ENCODE measurements at places on chromosomes 16 and 17.

DNA sequence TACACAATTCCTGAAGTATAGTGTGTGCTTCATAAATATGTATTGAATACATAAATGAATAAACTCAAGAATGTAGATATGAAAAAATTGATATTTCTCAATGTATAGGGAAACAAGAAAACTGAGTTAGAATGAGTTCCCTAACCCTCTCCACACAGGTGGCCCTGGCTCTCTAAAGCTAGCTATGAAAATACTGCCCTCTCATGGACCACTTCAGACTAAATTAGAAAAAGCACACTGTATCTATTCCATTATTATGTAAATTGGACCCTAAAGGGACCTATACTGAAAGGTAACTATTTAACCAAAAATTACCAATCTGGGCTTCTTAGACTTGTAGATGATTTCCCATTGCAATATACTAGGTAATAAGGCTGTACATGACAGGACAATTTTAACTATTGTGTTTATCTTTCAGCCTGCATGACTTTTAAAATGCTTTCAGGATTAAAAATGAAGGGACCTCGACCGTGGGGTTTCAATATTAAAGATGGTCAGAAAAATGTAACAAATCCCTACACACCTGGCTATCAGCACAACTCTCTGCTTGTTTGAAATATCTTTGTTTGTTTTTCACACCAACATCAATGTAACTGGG lies 672.5 kb upstream of the KIF2B start:
- no peak for DNase-seq

- DNase-seq: no peak
Observed at GRCh38 chr16:59740858-59741257, 1006.7 kb upstream of the GOT2 start.

DNA sequence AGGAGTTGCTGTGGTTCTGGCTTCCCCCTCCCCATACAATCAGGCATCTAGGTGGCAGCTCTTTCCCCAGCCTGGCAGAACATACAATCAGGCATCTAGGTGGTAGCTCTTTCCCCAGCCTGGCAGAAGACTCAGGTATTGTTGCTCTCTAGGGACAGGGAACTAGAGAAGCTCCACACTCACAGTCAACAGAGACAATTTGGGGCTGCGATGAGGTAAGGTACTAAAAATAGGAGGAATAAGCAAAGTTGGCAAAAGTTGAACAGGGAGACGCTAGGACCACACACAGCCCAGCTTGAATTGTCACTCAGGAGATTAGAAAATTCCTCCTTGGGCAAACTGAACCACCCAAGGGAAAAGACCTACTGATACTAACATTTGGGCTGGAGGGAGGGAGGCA lies 315.5 kb upstream of the CDH5 start:
- DNase-seq: no peak

GRCh38 chr17:6159541-6160231 lies 89.5 kb downstream of the WSCD1 start:
- DNase-seq: peak; percentile 64

DNA sequence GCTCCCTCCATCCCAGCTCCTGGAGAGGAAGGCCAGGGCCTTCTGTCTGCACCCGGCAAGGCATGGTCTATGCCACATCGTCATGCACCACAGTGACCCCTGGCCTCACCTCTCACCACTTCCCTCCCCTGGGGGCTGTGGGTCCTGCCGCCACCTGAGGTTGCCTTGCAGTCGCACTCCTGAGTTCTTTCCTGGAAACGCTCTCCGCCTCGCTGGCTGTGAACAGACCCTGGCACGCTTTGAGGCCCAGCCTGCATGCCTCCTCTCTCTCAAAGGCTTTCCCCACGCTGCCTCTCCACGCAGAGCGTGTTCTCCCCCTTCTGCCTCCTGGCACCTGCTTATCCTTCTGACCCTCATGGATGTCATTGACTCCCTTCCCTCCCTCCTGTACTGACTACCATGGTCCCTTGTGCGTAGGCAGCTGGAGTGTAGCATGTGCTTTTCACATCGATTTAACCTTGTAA lies 45.4 kb downstream of the SEC14L1 start:
- DNase-seq: no peak

- DNase-seq: no peak
Observed at GRCh38 chr16:88482630-88483391, 29.7 kb downstream of the ZFPM1 start.

- no peak for DNase-seq
Observed at GRCh38 chr17:80619535-80620235, 75.0 kb downstream of the RPTOR start.

DNA sequence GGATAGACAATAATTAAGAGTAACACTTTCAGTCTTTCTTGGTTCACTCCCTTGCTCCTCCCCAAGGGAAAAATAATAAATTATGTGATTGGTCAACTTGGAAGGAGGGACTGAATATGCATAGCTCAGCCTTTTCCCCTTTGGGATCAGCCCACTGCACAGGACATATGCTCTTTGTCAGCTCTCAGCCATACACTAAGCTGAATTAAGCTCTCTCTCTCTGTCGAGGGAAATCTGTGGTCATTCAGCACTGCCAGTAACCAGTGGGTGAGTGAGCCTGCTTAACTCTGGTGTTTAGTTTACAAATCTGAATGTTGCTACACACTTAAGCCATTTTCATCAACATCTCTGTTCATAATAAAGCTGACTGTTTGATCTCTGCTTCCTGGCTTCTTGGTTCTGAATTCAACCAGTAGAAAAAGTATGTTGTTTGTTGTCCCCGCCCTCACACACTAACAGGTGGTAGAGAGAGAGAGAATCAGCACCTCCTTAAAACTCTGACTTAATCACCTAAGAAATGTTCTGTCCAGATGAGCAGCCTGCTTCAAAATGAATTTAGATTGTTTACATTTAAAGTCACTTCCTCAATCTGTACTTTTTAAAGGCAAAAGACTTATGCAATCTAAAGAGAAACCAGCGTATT lies 102.3 kb upstream of the C17orf78 start:
- no peak for DNase-seq

- DNase-seq: no peak
Observed at GRCh38 chr16:65373097-65373496, 251.2 kb upstream of the CDH11 start.

DNA sequence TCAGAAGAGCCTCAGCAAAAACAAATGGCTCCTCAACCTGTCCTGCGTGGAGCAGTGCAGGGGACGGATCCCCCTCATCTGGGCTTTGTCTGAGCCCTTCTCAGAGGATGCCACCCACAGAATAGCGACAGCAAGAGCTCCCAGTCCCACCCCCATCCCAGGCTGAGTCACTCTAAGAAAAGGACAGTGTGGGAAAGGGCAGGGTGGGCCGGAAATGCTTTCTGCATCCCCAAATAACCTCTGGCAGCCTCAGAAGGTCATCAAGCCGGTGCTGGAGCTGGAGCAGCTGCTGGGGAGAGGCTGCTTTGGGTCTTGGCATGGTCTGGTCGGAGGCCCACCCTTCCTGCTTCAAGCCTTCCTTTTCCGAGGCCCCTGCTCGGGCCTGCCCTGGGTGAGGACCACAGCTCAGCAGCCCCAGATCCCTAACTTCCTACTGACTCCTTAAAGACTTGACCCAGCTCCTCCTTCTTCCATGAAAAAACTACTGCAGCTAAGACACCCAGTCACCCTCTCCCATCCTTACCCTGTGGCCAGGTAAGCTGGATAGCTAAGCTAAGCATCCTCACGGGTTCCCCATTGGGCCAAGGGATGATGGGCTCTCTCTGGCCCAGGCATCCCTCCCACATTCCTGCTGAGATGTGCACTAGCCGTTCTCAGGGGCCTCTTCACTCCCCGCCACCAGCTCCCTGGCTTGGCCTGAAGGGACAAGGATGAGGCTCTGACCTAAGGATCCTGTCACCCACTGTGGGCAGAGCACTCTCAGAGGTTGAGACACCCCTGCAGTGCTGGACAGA lies 8.7 kb downstream of the SLC12A4 start:
- DNase-seq: no peak

DNA sequence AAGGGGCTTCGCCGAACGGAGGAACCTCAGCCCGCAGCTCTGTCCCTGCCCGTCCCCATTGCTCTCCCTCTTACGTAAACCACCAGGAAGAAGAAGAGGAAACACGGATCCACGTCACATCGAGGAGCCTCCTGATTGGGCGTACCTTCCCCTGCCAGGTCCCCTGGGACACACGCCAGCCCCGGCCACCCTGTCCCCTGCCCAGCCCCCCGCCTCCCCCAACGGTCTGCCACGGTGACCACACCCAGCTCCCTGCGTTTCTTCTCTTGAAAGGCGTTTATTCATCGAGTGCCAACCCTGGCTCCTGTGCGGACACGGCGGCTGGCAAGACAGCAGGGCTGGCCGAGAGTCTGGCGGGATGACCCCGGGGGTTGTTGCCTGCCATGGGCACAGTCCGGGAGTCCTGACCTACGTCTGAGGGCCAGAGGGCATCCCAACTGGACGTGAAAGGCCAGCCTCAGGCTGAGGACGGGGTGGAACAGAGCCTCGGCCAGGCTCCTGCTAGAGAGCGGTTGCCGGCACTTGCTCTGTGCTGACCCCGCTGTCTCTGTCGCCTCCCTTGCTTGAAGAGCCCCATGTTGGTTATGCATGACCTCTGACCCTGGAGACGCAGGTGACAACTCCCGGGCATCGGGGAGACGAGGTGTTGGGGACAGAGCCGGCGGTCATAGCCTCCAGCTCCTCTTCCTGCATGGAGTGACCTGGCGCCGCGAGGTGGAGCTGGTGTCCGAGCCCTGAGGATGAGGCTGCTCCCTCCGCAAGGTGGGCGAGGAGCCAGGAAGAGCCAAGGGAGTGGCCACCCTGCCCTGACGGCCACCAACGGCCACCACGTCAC lies 40.5 kb upstream of the ACSF3 start:
- DNase-seq: no peak

DNA sequence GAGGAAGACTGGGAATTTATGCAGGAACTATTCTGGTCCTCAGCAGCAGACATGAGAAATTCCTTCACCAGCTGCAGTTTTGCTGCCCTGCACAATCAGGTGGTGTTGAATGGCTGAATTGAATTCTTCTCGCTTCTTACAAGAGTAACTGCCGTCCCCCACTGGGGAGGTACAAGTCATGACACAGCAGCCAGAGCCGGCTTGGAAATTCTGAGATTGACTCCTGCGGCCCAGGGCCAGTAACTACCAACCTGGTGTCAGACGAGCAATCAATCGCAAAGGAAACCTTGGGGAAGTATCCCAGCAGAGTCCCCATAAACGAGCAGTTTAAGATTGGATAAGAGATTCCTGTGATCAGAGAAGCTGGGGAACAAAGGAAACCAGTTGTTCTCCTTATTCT lies 30.7 kb downstream of the KNOP1 start:
- no peak for DNase-seq

GRCh38 chr17:20982589-20983358 lies 60.0 kb downstream of the USP22 start:
- peak; percentile 55 for DNase-seq

DNA sequence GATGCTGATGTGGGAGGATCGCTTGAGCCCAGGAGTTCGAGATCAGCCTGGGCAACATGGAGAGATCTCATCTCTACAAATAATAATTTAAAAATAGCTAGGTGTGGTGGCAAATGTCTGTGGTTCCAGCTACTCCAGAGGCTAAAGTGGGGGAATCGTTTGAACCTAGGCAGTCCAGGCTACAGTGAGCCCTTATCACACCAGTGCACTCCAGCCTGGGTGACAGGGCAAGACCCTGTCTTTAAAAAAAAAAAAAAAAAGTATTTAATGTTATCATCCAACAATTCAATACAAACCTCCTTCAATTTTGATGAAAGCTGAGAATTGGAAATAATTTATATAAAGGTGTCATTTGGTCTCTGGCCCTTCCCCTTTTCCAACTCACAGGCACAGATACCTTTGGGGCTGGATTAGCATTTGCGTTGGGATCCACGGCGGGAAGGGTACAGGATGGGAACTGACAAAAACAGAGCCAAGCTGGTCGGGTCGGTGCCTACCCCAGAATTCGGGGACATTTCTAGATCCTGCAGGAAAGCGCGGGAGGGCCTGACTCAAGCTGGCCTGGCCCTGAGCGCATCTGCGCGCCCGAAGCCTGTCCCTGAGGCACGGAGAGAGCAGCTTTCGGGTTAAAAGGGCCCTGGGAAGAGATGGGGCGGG lies 860 bp upstream of the DCAF7 start:
- peak; percentile 85 for DNase-seq

DNA sequence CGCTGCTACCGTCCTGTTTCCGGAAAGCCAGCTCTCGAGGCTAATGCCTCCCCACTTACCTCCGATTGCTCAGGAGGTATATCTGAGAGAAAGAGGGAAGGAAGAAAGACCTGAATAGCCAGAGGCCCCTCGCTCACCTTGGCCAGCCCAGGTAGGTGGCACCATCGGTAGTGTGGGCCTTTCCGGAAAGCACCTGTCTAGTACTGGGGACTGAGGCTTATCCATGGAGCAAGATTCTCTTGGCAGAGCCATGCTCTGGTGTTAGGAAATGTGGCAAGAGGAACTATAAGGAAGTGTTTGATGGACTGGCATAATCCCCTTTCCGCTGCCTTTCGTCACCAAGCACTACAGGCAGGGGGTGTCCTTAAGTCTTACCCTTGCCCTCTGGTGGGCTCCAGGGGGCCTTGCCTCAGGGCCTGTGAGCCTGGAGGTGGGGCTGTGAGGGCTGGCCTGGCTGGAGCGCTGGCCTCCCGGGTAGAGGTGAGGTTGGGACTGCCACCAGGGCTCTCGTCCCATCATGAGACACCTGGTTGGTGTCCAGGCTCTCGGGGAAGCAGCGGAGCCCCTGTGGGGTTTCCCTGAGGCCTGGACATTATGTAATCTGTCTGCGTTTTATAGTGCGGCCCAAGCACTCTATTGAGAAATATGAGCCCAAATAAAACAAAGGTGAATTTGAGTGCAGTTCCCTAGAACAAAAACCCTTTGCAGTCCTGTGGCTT lies 2.9 kb downstream of the CMIP start:
- no peak for DNase-seq

GRCh38 chr17:70021726-70022125 lies 53.3 kb upstream of the KCNJ16 start:
- DNase-seq: no peak

- DNase-seq: no peak
Observed at GRCh38 chr16:87434146-87434667, 42.1 kb downstream of the MAP1LC3B start.

DNA sequence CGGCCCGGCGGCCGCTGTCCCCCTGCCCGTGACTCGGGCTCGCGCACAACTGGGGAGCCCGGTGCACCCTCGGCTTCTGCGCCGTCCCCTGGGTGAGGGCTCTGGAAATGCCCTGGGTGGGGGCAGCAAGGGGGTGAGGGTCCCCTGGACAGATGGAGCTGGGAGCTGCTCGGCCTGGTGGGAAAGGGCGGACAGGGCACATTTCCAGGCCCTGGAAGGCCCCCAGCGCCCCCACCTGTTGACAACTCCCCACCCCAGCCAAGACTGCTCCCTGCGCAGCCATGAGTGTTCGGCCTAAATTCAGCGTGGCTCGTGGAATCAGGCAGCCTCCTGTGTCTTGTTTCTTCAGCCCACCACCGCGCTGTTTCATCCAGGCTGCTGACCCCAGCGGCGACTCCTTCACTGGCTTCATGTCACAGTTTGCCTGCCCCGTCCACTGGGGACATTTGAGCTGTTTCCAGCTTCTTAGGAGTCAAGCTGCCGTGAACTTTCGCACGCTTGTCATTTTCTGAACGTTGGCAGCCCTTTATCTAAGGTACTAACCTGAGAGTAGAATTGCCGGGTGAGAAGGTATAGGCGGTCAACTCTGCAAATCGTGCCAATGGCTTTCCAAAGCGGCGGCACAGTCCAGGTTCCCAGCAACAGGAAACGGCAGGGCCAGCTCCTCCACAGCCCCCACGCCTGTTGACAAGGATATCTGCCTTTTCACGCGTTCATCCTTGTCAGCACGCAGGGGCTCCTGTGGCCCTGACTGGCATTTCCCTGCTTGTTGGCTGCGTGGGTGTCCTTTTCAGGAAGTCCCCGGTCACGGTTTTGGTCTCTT lies 895 bp downstream of the UTS2R start:
- DNase-seq: no peak

GRCh38 chr17:35849469-35850348 lies 19.0 kb downstream of the HEATR9 start:
- no peak for DNase-seq

- DNase-seq: no peak
Observed at GRCh38 chr17:52681480-52681879, 523.0 kb upstream of the CA10 start.
